Astrocyte of the hippocampus (primary cell): ENCODE measurements at places on chromosomes 2 and 18.

- DNase-seq, result no peak
Observed at GRCh38 chr2:1170241-1170640, 219.6 kb downstream of the SNTG2 start.

DNA sequence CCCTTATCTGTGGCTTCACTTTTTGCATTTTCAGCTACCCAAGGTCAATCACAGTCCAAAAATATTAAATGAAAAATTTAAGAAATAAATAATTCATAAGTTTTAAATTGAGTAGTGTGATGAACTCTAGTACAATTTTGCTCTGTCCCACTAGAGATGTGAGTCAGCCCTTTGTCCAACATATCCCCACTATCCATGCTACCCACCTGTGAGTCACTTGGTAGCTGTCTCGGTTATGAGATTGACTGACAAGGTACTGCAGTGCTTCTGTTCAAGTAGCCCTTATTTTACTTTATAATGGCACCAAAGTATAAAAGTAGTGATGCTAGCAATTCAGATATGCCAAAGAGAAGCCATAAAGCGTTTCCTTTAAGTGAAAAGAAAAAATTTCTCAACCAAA is 28.8 kb downstream of the ADCY3 start:
- peak; percentile 31 for DNase-seq

DNA sequence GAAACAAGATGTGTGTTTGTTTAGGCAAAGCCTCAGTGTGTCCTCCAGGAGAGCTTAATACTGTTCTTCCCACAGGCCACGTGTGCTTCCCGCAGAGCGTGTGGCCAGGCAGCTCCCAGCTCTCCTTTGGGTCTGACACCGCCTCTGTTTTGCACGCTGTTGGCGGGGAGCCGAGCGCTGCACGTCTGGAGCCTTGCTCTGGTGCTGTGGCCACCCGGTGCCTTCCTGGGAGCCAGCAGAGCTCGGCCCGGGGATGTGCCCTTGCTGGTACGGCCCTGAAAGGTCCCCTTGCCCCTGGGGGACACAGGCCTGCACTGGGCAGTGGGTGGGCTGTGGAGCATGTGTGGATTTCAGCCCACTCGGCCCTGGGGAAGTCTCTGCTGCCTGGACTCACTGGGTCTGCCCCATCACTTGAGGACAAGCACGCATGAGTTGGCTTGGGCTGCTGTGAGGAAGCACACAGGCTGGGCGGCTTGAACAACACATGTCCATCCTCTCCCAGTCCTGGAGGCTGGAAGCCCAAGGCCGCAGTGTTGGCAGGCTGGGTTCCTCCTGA is 160.7 kb upstream of the HDAC4 start:
- DNase-seq, result no peak

- DNase-seq, result peak; percentile 28
Observed at GRCh38 chr2:216082117-216082711, 495 bp downstream of the TMEM169 start.

DNA sequence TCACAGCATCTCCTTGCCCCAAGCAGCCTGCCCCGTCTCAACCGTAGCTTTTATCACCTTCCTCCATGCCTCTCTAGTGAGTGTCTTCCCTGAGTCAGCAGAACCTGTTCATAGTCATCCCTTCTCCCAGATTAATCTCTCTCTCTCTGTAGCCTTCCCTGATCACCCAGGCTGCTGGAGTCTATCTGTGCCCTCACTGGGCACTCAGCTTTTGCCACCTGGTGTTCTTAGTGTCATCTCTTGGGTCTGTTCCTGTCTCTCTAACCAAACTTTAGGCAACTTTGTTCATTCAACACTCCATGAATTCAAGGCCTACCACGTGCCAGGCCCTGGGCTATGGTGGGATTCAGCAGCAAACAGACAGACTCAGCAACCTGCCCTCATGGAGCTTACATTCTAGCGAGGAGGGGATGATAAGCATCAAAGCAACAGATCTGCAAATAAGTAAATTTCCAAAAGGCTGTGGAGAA is 159.1 kb downstream of the SMAD7 start:
- DNase-seq, result no peak

DNA sequence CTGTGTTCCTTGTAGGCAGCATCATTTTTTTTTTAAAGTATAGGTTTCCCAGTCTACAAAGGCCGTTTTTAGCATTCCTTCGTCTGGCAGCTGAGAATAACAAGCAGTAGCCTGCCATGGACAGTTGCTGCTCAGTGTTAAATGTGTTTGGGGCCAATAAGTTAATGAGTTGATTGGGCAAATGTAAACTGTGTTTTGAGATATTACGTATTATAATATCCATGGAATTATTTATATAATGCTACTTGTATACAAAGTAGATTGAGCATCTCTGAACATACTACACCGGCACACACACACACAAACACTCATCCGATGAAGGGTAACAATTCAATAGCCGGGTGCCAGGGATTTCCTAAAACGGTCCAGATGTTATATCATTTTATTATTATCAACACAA is 97.2 kb downstream of the IRS1 start:
- no peak for DNase-seq

GRCh38 chr2:239279508-239280295 is 121.1 kb downstream of the HDAC4 start:
- DNase-seq, result no peak

DNA sequence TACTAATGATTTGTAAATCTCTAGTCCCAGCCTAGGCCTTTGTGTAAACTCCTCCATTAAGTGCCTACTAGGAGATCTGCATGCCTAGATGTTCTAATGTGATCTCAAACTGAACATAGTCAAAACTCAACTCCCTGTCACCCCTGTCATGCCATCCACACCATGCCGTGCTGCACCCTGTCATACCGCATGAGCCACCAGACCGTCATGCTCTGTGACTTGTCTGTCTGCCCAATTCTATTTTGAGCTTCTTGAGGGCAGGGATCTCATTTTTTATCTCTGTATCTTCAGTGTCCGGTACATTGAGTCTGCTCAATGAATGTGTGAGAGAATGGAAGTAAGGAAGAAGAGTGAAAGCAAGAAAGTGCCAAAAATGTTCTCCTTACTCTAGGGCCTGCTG is 35.5 kb downstream of the GREB1L start:
- no peak for DNase-seq

DNA sequence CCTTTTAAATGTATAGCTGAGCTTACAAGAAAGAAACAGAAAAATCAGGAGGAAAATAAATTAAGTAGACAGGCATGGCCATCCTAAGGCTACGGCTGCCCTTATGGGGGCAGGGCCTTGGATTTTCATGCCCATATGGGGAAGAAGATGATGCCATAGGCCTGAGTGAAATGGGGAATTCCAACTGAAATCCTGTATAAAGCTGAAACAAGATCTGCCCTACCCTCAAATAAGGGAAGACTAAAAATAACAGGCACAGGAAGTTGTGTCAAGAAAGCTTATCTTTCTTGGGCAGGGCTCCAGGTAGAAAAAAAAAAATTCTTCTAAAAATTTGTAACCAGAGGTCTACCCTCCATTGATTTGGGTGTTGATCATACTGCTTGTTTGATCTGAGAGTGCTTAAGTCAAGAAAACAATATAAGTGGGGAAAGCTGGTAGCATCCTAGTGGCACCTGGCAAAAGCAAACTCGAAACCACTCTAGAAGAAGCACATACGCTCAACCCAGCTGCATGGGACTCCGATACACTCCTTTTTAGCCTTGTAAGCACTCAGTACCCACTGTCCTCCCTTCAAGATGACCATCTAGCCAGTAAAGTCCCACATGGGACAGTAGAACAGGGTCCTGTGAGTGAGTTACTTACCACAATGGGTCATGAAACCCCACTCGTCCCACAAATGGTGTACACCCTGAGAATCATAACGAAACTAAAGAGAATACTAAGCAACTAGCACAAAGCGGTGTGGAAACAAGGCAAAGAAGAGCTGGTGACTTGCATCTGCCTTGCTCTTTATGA is 22.3 kb downstream of the DNAH7 start:
- DNase-seq, result peak; percentile 2

GRCh38 chr2:216856406-216857065 is 3.3 kb downstream of the TNP1 start:
- no peak for DNase-seq

DNA sequence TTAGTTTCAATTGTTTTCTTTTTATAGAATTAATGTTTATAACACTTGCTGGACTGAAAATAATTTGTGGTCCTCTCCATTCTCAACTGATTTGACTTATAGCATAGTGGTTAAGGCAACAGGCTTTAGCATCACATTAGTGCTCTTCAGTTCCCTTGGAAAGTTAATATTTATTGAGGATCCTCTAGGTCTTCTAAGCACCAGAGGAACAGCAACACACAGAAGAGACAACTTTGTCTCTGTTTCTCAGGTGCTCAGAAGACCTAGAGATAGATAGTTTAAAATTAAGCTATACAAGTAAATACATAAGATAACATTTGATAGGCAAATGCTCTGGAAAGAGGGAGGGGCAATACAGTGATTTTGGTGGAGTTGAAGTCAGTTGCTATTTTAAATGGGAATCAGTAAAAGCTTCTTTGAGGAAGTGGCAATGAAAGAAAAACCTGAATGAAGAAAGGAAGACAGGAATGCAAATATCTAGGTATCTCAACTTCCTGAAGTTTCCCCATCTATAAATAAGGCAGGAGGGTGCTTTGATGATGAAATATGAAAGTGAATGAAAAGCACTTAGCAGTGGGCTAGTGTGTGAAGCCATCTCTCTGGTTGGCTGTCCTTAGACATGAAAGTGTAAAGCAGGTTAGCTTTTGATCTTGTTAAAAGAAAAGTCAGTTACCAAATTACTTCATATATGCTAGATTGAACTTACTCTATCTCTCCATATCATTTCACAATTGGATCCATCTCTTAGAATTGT is 7.9 kb downstream of the NEUROD1 start:
- DNase-seq, result no peak

GRCh38 chr18:59712311-59712710 is 15.1 kb upstream of the CCBE1 start:
- no peak for DNase-seq

GRCh38 chr2:112829101-112829960 is 7.2 kb downstream of the IL1B start:
- no peak for DNase-seq

DNA sequence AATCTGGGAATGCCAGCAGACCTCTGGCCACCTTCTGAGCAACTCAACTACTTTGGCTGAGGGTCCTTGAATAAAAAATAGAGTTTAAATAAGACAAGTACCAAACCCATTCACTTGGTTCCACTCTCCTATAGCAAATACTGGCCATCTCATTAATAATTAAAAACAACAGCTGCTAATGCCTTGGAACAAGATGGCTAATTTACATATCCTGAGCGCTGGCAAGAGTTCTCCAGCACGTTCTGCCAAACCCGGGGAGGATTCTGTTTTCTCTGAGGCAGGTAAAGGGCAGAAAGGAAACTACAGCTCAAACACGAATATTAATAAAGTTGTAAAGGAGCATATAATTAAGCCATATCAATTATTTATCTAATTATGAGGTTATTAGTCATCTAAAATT is 1123.7 kb downstream of the TDRD15 start:
- no peak for DNase-seq

- no peak for DNase-seq
Observed at GRCh38 chr2:207810200-207810788, 40.6 kb upstream of the FZD5 start.

DNA sequence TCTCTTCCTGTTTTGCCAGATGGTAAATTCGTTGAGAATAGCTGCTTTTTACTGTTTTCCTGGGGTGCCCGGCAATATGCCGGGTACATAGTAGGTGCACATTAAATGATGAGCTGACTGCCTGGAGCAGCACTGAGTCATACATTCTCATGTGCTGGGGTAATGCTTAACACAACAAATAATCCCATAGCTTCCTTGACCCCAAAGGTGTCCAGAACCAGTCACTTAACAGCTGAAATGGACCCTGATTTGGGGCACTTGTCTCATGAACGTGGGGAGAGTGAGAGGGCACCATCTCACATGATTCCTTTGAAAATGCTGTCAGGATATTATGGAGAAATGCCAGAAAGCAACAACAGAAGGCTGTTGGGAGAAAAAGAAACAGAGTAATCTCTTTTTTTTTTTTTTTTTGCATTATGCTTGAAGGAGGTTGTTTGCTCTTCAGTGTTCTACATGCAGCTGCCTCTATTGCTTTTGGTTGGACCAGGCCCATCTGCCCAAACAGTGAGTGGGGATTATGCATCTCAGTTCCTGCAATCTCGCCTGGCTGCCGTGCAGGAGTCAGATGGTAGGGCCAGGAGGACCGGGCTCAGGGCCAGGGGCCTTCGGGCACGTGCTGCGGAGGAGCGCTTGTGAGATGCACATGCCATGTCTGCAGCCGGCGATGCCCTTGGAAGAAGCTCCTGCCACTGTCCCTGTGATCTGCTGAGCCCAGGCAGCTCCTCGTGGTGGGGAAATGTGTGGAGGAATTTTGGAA is 162.1 kb downstream of the SH3RF3 start:
- peak; percentile 36 for DNase-seq
